ENCODE measurements at places on chromosomes 1 and 21.

- DNase-seq, result no peak
These were observed 57.3 kb downstream of the SYF2 start for GRCh38 chr1:25174730-25175612.

- no peak for DNase-seq
These were observed 60.0 kb downstream of the LTN1 start for GRCh38 chr21:28932717-28933116.

GRCh38 chr21:40162075-40162474 is 294.8 kb downstream of the PCP4 start:
- DNase-seq, result no peak

DNA sequence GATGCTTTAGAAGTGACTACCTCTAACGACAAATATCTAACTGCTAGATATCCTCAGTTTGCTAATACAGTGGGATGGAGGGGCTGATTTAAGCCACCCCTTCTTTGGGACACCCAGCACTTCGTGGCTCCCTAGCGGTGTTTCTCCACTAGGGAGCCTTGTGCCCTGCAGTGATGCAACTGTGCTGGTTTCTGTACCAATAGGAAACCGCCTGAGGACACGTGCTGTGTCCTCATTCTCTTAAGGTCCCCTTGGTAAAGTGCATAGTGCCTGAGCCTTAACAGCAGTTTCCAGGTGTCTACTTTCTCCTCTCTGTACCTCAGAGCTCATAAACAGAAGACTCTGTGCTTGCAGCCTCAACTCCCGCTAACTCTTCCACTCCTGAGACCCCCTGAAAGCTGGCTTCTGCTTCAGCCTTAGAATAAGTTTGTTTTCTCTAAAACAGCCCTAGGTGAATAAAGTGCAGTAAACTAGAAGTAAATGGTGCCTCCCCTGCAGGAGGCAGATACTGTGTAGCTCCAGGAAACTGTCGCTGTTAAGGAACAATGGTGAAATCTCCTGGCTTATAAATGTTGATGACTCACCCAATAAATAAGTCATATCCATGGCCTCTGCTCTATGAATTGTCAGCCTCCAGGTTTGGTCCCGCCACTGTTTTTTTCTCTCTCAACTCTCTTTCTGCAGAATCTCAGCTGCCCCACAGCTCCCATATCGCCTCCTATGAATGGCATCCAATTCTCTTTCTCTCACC is 130.4 kb downstream of the AK5 start:
- no peak for DNase-seq

Measured in stimulated activated CD4-positive, alpha-beta T cell treated with anti-CD3 and anti-CD28 coated beads, TNF-alpha, amount 100 ng/mL, for 24 hours (primary cell).